Neural crest cell (in vitro differentiated cells): ENCODE measurements at places on chromosomes 16 and 17.

- no peak for DNase-seq
These were observed 13.0 kb downstream of the CPNE7 start for GRCh38 chr16:89588413-89589109.

DNA sequence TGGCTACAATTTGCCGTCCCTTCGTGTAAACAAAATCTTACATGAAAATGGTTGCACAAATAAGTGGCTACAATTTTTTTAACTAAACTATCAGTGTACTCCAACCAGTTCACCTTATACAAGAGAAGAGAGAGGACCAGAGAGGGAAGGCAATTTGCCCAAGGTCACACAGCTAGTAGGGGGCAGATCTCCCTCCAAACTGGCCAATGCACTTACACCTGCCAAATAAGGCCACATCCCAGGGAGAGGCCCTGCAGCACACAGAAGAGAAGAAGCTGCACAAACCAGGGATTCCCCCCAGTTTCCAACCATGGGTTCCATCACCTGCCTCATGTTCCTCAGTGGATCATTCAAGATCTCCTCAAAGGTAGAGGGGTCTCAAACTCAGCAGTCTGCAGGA lies 349.9 kb downstream of the SOX9 start:
- DNase-seq = no peak

GRCh38 chr16:12587170-12587569 lies 216.5 kb downstream of the CPPED1 start:
- DNase-seq = no peak

DNA sequence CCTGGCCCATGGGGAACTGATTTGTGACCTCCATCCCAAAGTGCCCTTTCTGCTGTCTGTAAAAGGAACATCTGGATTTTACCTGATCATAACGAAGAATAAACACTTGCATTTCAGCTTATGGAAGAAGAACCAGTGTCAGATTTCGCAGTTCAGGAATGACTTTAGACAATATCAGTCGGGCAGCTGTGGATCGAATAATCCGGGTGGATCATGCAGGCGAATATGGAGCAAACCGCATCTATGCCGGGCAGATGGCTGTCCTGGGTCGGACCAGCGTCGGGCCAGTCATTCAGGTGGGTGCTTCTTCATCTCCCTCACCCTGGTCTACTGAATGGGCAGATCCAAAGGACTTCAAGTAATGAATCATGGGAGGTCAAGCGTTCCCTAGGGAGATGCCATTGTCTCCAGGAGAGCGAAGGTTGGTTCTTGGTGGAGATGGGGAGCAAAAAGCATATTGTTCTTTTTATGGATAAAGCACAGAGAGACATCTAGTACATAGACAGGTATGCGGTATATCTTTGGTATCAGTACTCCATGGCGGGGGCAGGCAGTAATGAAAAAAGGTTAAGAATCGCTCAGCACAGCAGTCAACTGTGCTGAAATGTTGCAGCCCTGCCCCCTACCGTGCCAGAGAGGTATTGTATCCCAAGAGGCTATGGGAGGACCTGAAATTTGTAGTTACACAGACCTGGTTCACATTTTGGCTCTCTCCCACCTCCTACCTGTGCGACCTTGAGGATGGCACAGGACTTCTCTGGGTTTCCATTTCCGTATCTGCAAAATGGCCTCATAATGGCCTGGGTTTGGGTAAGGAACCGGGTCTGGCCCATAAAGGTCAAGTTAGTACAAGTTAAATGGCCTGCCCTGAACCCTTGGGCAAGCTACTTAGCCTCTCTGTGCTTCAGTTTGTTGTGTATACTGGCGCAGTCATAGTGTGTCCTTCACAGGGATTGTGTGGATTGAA lies 4.7 kb downstream of the COQ7 start:
- peak; percentile 59 for DNase-seq

GRCh38 chr17:81994593-81995462 lies 17.4 kb downstream of the ASPSCR1 start:
- DNase-seq = no peak

- DNase-seq = no peak
These were observed 9.1 kb downstream of the TIMM22 start for GRCh38 chr17:1006054-1006453.

- DNase-seq = no peak
These were observed 175.5 kb upstream of the RBL2 start for GRCh38 chr16:53258809-53259208.

GRCh38 chr16:84677017-84677803 lies 22.6 kb upstream of the USP10 start:
- no peak for DNase-seq

GRCh38 chr17:82059272-82060000 lies 6.2 kb downstream of the DUS1L start:
- no peak for DNase-seq

- DNase-seq = no peak
These were observed 1.1 kb downstream of the CD79B start for GRCh38 chr17:63930951-63931575.

DNA sequence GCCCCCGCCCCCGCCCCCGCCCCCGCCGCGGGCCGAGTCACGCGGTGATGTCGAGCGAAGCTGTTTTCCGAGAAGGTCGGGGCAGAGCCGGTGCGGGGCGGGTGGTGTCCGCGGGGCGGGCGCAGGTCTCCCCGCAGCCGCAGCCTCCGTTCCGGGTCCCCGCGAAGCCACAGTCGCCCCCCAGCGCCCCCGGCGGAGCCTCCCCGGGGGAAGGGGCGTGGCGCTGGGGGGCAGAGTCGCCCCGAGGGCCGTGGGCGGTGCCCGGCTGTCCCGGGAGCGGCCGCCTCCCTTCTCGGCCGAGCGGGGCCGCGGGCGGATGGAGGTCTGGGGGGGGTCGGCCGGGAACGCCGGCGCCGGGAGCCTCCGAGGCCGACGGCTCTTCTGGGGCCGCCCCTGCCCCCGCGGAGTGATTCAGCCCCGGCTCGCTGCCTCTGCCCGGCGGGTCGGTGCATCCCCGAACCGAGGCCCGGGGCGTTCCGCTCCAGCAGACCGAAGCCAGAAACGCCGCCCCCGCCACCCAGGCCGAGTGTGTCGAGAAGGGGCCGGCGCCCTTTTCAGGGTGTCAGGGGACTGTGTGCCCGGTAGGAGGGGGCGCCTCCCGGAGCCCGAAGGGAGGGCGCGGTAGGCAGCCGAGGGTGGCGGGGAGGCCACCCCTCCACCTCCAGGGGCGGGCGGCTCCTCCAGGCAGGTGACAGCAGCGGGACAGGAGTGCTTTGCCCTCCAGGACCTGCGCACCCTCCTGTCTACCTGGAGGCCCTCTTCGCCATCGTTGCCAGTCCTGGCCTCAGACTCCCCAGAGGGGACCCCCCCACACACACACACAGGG lies 1.7 kb downstream of the METRNL start:
- no peak for DNase-seq

- no peak for DNase-seq
These were observed 15.0 kb downstream of the CNEP1R1 start for GRCh38 chr16:50040018-50040417.

DNA sequence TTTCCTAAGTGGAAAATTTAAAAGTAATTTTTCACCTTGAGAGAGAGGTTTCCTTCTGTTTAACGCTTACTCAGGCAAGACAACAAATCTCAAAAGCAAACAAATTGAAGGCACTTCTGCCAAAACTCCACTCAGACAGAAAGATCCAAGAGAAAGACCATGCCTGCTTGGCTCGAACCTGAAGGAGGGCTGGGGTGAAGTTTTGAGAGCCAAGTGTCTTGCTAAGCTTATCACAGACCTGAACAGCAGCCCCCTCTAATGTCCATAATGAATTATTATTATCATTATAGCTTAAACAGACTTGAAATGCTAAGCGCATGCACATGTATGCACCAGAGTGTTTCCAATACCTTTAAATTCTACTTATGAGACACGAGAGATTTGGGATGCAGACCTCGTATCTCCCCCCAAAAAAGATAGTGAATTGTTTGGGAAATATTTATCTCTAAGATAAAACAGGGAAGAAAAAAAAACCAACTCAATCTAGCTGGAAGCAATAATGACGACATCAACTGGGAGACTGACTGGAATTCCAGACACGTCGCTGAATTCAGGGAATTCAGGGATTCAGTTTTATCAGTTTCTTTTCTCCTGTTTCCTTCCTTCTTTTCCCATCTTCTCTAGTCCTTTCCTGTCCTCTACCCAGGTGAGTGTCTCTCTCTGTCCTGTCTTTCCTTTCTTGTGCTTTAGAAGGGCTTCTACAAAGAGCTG lies 473.2 kb downstream of the RBFOX1 start:
- no peak for DNase-seq

DNA sequence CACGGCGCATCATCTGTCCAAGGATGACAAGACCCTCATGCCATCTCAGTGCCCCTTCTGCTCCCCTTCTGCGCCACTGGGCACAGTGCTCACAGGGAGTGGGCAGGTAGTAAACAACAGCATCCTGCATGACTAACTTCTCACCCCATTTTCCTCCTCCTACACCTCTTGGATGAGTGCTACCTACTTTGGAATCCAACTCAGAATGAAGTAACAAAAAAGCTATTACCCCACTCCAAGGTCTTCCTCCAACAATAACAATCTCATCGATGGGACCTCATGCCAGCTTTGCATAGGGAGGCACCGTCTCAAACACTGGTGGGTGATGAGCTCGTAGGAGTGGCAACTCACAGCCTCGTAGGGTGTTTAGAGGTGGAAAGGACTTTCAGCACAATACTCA lies 98.6 kb upstream of the RCVRN start:
- no peak for DNase-seq

GRCh38 chr16:29975134-29975538 lies 1.5 kb downstream of the TAOK2 start:
- no peak for DNase-seq

GRCh38 chr16:17638134-17638533 lies 167.4 kb upstream of the XYLT1 start:
- DNase-seq = no peak

GRCh38 chr16:68492151-68492542 lies 43.8 kb upstream of the SMPD3 start:
- DNase-seq = no peak

GRCh38 chr16:53984936-53985335 lies 281.0 kb downstream of the FTO start:
- DNase-seq = no peak

DNA sequence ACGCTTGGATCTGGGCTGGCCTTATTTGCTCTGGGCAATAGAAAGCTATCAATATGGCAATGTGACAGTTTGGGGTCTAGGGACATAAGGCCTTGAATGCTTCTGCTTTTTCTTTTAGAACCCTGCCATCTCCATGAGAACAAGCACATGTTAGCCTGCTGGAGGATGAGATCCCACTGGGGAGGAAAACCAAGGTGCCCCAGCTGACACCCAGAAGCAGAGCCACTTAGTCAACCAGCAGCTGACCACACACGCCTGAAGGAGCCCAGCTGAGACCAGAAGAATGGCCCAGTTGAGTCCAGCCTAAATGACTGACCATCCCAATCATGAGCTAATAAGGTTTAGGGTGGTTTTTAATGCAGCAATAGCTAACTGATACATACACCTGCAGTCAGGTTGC lies 171.2 kb downstream of the AHSP start:
- no peak for DNase-seq

GRCh38 chr16:54397838-54398237 lies 111.3 kb upstream of the IRX3 start:
- no peak for DNase-seq

DNA sequence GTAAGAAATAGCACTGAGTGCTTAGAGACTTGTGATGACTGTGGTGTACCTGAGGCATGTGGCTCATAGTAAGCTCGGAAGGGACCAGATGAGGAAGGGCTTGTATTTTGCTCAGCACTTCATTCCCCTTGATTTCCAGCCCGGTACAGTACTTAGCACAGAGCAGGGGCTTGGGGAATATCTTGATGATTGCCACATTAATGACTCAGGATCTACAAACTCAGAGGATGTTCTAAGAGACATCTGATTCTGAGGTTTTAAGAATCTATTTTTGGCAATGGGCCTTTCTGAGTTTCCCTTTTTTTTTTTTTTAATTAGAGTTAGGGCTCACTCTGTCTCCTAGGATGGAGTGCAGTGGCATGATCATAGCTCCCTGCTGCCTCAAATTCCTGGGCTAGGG lies 9.1 kb downstream of the ASPHD1 start:
- no peak for DNase-seq

DNA sequence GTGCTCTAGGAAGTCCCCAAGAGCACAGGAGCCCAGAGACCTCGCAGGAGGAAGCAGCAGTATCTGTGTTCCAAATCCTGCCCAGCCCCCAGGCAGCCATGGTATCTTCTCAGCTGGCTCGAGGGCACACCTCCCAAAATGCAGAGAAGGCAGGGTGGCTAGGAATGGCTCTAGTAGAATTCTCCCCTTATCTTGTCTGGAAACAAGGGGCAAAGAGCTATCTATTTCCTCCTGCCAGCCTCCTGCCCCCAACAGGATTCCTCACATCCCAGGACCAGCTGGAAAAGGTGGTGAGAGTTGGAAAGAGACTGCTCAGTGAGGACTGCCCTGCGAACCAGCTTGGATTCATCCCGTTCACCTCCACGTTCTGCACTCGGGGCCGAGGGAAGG lies 8.6 kb upstream of the TSPOAP1 start:
- DNase-seq = no peak

DNA sequence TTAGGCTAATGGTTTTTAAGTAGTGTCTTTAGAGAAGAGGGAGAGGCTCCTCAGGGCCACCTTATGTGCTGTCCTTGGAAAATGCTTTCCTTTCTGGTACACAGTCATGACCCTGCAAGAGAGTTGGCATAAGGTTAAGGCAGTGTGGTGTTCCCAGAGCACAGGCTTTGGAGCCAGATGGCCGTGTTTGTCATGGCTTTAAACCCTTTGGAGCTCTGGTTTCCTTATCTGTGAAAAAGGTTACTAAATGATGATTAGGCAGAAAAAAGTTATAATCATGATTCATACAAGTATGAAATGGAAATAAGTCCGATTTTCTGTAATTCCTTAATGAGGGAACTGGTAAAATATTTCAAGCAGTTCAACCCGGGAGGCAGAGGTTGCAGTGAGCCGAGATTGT lies 13.2 kb downstream of the UTP4 start:
- no peak for DNase-seq

DNA sequence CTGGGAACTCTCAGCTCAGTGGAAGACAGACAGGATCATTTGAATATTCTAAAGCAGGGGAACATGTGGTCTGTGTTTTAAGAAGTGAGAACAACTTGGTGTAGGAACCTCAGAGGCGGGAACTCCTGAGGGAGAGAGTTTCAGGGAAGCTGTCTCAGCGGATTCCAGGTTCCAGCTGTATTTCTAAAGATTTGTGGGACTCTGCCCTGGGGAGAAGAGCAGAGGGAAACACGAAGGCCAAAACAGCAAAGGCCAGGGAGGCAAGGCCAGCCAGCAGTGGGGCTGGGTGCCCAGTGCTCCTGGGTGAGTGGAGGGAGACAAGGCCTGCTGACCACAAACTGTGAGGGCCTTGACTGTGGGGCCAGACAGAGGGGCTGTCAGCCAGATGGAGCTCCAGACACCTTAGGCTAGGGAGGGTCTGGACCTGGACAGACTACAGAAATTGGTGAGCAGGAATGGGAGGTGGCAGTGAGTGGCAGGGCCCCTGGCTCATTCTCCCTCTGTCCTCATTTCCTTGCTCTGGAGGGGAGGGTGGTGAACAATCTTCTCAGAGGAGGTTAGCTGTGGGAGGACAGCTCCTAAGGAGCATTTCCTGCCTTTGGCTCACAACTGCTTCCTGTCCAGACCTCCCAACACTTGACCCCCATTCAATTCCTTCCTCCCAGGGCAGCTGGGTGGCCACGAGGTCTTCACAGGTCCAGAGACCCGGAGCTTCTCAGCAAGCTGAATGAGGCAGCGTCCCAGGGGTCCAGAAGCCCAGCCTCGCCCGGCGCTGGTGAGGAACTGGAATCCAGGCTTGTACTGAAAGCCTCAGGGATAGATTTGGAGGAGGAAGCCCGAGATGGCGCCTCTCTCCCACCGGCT lies 21.0 kb upstream of the FZD2 start:
- DNase-seq = no peak

GRCh38 chr17:58331815-58332777 lies 3.5 kb upstream of the TSPOAP1 start:
- DNase-seq = no peak
